MCF 10A (cell line): ENCODE measurements at places on chromosomes 2 and 18.

DNA sequence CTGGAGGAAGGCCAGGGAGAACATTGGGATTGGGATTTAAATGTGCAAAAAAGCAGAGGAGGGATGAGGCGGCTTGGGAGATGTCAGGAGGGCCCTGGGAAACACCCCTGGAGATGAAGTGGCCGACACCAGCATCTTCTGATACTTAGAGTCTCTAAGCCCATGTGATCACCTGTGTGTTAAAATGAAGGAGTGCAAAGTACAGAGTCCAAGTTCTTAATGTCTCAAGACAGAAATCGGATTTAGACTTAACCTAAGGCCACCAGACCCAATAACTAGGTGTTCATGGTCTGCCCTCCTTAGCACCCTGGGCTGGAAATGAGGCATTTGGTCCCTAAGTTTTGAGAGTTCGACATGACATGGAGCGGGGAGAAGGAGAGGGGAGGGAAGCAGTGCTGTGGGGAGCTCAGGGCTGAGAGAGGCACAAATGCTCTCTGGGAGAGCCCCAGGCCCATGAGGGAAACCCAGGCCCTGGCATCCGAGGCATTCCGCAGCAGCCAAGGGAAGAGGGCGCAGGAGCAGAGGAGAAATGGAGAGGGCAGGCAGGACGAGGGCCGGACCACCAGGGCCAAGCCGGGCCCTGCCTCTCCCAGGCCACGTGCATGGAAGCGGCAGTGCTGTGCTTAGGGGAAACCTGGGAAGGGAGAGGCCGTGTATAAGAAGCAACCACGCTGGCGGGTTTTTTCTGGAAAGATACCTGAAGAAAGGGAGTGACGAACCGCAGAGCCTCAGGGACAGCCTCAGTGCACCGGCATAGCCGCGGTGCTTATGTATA is 63.3 kb downstream of the SFXN5 start:
- DNase-seq, result no peak

DNA sequence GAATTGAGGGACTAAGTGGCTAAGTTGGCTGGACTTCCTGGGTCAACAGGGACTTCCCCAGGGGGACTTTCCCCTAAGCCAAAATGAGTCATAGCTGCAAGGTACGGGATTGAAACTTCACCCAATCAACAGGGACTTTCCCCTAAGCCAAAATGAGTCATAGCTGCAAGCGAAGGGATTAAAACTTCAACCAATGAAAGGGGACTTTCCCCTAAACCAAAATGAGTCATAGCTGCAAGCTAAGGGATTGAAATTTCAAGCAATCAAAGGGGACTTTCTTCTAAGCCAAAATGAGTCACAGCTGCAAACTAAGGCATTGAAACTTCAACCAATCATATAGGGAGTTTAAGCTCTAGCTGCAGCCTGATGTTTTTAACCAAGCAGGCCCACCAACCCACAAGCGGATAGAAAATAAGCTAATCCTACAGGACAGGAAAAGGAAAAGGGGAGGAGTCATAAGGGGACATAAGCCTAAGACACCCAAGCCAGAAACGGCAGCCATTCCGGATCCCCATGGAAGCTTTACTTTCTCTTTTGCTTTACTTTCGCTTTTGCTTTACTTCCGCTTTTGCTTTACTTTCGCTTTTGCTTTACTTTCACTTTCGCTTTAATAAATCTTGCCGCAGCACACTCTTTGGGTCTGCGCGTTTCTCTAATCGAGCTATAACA is 1375.4 kb upstream of the CELF4 start:
- peak; percentile 95 for DNase-seq

GRCh38 chr2:177392373-177393202 is at the start of gene AGPS:
Gene AGPS (plus strand): TSS chr2:177392773. CDS start chr2:177392790, 17 bp downstream.
- peak; percentile 71 for DNase-seq

DNA sequence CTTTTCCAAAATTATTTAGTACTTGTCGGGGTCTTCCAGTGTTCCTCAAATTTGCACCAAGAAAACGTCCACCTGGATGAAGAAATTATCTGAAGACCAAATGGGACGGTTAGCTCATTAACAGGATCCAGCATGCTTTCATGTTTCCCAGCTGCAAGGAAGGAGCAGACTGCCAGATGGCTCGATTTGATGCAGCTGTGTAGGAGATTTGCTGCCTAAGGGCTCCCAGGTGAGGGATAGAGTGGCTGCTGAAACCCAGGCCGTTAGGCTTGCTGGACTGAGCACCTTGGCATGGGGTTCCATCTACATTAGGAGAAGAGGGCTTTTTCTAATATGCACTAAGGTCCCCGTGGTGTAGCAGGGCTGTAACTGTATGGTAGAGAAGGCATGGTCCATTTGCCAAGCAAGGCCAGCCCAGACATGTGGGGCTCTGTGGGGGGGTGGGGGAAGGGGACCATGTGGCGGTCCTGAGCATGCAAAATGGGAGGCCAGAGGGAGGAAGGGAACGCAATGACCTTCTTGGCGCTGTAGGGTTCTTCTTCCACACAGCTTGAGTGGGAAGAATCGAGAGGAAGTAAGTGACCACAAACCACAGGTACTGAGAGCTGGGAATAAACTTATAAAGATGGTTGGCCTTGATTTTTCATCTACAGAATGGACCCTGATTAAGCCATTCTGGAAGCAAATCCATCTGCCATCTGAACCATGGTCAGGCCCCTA is 144.0 kb downstream of the TMEM163 start:
- DNase-seq, result no peak

- DNase-seq, result no peak
Observed at GRCh38 chr2:217611056-217611455, 391.7 kb downstream of the TNS1 start.

DNA sequence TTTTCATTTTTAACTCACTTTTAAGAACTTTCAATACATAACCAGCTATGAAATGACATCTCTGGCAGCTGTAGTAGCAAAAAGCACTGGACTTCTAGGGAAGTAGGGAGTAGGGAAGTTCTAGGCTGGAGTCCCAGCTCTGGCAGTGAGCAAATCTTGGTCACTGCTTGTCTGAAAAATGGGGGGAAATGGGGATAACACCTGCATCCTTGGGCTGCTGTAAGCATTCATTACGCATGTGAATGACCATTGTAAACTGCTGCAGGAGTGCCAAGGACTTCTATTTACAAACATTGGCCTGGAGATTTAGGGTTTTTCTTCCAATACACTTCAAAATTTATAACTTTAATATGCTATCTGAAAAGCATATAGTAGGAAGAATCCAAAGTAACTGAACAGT is 972 bp upstream of the MPP4 start:
- no peak for DNase-seq

GRCh38 chr18:13661051-13661778 is 65.1 kb downstream of the FAM210A start:
- no peak for DNase-seq

GRCh38 chr2:230797515-230798495 is 66.9 kb upstream of the ITM2C start:
- peak; percentile 49 for DNase-seq

GRCh38 chr2:39708003-39708402 is 42.3 kb downstream of the TMEM178A start:
- no peak for DNase-seq

GRCh38 chr18:76357585-76358260 is 137.3 kb downstream of the ZNF516 start:
- DNase-seq, result no peak

DNA sequence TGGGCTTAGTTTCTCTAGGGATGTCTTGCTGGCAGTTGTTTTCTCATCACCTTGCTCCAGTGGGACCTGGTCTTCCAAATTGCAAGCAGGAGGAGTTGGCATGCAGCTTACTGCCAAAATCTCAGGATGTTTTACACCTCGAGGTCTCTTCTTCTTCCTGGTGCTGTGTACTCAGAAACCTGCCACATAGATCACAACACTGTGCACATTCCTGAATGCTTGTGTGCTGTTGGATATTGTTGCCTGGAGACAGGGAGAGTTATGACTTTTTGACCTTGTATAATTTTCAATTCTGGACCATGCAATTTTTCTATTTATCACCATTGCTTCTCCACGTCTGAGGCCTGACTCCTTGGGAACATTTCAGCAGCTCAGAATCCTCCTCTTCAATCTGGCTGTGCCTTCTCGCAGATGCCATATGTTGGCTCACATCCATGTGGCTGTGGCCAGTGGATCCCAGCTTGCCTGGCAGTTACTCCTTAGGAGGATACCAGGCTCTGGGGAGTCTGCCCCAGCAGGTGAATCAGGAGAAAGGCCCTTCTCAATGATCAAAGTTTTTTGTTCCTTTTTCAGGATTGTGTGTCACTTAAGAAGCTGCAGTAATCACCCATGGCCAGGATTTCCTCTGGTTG is 489.3 kb downstream of the TSN start:
- peak; percentile 35 for DNase-seq

DNA sequence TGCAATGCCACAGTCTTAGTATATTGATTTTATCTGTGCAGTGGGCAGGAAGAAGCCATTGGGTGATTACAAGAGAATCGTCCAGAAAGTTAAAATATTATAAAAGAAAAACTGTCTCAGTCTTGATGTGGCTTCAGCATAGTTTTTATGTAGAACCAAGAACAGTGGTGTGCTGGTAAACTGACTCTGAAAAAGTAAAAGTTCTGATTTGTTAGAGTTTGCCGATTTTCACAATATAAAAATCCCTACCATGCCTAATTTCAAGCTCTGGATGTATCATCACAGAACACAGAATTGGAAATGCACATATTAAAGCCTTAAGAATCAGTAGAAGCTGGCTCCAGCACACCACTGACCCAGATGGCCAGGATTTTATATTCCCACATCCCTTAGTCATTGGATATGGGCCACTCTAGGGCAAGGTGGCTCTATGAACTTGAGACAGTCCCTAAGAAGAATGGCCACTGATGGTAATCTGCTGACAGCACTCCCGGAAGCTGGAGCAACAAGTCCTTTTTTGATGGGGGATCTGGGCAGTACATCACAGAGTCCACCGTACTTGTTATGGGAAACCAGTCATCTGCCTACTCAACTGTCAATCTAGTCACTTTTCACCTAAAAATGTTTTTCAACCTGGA is 9.3 kb upstream of the PLEKHM3 start:
- no peak for DNase-seq

DNA sequence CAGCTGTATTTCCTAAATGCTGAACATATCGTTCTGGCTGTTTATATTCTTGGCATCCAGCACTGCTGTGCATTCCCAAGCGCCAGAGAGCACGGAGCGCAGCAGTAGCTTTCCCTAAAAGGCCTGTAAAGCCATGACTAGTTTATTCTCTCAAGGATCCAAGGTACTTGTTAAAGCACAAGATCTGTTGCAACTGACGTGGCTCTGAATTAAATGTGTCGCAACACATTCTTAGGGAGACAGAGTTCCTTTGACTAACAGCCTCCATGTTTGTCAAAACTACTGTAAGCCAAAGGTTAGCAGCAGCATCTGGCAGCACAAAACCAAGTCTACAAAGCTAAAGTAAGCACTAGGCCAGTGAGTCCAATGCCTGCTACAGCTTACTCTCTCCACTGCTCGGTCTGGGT is 188.6 kb upstream of the FN1 start:
- peak; percentile 90 for DNase-seq

DNA sequence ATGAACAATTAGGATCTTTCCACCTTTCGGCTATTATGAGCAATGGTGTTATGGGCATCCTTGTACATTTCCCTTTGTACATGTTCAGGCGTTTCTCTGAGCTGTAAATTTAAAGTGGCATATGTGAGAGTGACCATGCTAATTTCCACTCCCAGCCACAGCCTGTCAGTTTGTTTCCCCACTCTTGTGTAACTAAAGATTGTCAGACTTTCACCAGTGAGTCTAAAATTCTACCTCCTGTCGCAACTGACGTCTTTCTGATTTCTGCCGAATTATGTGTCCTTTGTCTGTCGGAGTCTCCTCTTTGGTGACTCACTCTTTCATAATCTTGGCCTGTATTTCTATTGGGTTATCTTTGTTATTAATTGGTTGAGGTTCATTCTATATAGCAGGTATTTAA is 50.7 kb downstream of the TRAPPC12 start:
- DNase-seq, result peak; percentile 70

DNA sequence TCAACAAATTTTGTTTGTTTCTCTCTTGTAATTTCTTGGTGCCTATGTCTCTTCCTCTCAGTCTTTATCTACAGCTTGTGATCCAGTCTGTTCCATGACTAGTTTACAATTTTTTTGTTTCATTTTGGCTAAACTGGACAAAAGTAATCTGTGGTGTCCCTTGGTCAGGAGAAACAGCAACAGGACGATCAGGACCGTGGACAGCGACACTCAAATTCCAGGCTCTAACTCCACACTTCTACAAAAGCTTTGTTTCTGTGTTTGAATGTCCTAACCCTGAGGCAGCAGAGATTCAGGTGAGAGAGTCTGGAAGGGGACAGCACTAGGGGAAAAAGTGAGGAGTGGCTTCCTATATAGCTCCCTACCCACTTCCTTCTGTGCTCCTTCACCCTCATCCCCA is 593.3 kb upstream of the FANCL start:
- DNase-seq, result peak; percentile 62

- DNase-seq, result no peak
Observed at GRCh38 chr2:8357738-8358518, 323.9 kb upstream of the ID2 start.

DNA sequence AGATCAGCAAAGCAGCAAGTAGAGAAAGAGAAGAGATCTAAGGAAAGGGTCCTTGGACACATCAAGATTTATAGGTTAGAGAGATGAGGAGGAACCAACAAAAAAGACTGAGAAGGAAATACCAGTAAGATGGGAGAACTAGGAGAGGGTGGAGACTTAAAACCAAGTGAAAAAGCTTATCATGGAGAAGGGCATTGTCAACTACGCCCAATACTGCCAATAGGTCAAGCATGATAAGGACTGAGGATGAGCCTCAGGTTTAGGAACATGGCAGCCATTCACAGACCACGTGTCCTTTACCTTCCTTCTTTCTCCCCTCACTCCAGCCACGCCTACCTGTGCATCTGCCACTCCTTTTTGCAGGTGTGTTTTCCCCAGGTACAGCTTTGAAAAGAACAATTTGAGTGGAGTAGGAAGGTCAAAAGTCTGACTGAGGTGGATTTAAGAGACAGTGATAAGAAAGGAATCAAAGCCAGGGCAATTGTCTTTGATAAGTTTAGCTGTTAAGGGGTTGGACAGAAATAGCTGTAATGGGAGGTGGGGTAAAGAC is 238.7 kb downstream of the STK39 start:
- no peak for DNase-seq

DNA sequence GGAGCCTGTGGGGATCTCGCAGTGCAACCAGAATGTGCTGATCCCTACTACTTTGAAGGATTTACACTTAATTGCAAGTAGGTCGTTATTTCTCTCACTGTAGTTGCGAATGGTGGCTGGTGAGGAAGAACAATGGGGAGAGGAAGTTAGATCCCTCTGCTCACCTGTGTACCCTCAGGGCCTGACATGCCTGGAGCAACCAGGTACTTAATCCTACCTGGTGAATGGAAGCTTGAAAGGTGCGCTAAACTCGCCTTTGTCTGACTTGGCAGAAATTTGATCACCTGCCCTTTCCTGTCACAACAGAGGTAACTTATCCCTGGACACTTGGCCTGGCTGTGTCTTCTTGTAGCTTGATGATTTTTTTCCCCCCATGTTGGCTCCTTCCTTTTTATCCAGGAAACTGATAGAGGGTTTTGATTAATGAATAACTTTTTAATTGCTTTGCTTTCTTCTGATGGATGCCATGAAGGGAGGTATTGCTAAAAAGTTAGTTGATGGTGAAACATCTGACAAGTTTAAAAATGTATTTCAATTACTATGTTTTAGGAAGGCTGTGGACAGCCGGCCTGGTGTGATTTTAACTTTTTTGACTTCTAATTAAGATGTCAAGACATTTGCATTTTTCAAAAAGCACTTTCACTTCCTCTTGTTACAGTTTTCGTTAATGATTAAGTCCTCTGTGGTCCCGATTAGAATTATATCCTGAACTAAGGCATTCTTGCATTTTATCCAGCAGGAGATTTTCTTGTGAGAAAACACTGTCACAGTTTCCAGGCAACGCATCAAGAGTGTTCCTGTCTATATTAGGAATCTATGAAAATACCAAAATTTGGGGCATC is 9.2 kb downstream of the SGPP2 start:
- DNase-seq, result peak; percentile 56

GRCh38 chr2:221975151-221975550 is 323.6 kb downstream of the PAX3 start:
- no peak for DNase-seq
